ENCODE measurements at places on chromosomes 1 and 21. TPM values are rescaled to one million over a fixed set of nuclear protein-coding genes. Genes with fewer than 3 reads are reported as not detected.

GRCh38 chr1:233908092-233908491, 3.6 kb downstream of the SLC35F3 start:
- DNase-seq = no peak

- DNase-seq = no peak
Measured at GRCh38 chr1:110870721-110871388, 2.1 kb upstream of the CD53 start.

The OR2M5 gene
- not detected for total RNA-seq

The GUCA2B gene
- total RNA-seq = not detected

- DNase-seq = no peak
Measured at GRCh38 chr21:32807717-32808380, 36.3 kb upstream of the PAXBP1 start.
